Fibroblast of villous mesenchyme (primary cell): ENCODE measurements at places on chromosomes 3 and 15. TPM values are rescaled to one million over a fixed set of nuclear protein-coding genes. Genes with fewer than 3 reads are reported as not detected.

- no peak for DNase-seq
Measured at GRCh38 chr15:31977812-31978661, 52.3 kb upstream of the CHRNA7 start.

GRCh38 chr3:13689373-13690260, 140.7 kb downstream of the FBLN2 start:
- no peak for DNase-seq

The PIK3CA gene
- 20.0 and 30.2 TPM in 2 replicates for total RNA-seq

The TRPC1 gene
- total RNA-seq = 30.6 and 33.2 TPM in 2 replicates

DNA sequence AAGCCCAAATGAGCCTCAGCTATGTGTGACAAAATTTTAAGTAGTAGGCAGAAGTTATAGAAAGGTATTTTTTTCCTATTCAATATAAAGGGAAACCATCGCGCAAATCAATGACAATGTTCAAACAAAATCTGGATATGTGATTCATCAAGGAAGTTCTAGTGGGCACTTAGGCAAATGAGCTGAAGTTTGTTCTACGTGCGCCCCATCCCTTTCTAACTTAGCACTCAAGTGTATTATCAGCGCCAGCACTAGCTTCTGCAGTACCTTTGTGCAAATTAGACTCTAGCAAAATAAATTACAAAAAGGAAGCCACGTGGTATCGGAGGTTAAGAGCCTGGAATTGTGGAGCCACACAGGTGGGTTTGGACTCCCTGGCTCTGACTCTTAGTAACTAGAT, 91.1 kb downstream of the TBL1XR1 start:
- DNase-seq = no peak
